ENCODE measurements at places on chromosomes 7 and 10.
A peak's percentile ranks its signal among the peaks of the same experiment; 100 is the strongest.

DNA sequence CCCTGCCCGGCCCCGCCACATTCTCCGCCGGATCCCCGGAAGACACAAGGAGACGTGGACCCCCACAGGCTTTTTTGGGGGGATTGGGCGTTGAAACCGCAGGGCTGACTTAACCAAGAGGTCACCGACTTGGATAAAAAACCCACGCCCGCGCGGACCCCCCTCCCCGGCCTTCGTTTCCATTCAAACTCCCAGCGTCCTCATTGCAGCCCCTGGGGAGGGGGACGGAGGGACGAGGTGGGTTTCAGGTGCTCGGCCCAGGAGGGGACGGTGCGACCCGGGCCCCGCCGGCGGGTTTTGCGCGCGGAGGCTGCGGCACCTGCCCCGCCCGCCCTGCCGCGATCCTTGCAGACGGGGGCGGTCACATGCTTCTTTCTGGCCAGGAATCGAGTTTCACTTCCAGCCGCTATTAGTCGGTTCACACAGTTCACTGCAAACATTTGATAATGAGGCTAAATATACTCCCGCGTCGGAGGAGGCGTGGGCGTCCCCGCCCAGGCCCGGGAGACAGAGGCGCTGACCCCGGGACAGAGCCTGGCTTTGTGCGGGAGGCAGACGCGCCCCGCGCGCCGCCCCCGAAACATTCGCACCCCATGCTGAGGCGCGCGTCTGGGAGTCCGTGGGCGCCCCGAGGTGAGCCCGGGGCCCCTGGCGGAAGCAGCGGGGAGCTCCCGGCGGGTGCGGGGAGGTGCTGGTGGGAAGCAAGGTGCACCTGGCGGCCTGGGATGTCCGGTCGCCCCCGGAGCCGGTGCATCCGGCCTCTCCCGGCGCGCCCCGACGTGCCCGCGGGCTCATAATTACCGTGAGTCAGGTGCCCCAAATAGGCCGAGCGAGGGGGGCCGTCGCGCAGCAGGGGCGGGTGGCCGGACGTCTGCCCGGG, 2.7 kb upstream of the PDGFA start:
- no peaks in the 10 kb centered on the region for H3K36me3 ChIP-seq
- H3K27me3 ChIP-seq: peaks cover 12% of the 10 kb centered on the region
- DNase-seq: no peak
- H3K27ac ChIP-seq: no peak overlapping the region
- H3K4me1 ChIP-seq: peaks cover 7% of the 10 kb centered on the region

DNA sequence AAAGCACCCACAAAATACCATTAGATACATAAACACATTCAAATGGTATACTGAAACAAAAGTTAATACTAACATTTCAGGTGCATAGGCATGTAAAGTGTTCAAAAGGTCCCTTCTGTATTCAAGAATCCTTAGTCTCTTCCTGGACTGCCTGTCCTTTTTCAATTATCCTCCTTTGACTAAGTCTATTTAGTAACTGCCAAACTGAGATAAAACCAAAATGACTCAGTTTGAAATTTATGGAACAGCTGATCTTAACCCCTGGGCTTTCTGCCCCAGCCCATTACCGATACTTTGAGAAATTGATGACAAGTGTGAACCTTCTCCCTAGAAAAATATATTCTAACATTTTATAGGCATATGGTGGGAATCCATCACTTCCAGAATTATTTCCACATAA, 5.4 kb downstream of the EPC1 start:
- H3K27ac ChIP-seq: no peak overlapping the region
- no peaks in the 10 kb centered on the region for H3K36me3 ChIP-seq
- peaks cover 6% of the 10 kb centered on the region for H3K27me3 ChIP-seq
- no peak for DNase-seq

DNA sequence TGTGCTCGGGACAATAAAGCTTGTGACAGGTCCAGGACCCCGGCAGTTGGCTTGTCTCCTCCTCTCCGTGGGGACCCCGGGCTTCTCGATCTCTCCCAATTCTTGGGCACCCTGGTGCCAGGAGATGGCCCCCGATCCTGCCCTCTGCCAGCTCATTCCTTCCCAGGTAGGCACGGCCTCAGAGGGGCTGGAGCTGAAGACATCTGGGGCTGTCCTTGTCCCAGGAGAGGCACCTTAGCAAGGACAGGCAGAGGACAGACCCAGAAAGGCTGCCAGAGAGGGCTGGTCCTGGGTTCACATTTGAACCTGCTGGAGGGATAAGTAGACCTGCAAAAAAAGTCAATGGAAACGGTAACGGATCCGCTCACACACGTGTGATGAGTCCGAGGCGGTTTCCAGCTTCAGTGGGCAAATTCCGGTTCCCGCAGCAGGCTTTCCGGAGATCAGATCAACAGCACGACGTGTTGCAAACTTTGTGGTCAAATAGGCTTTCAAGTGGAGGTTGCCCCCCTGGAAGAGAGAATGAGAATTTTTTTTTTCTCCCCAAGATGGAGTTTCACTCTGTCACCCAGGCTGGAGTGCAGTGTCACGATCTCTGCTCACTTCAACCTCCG, 47.7 kb upstream of the GTF2IRD1 start:
- no peak overlapping the region for H3K4me3 ChIP-seq
- H3K36me3 ChIP-seq: no peaks in the 10 kb centered on the region
- DNase-seq: no peak
- H3K27ac ChIP-seq: no peak overlapping the region

- no peak overlapping the region for H3K27ac ChIP-seq
- no peak for DNase-seq
- no peaks in the 10 kb centered on the region for H3K4me1 ChIP-seq
- no peaks in the 10 kb centered on the region for H3K36me3 ChIP-seq
- H3K4me3 ChIP-seq: no peak overlapping the region
Measured at GRCh38 chr7:65955718-65956117, 26.3 kb downstream of the GUSB start.

- H3K27ac ChIP-seq: peak overlapping the region; percentile 29
- no peak for DNase-seq
- peaks cover 5% of the 10 kb centered on the region for H3K27me3 ChIP-seq
- H3K4me3 ChIP-seq: no peak overlapping the region
- H3K4me1 ChIP-seq: peaks cover 7% of the 10 kb centered on the region
Measured at GRCh38 chr7:22884911-22885788, 62.5 kb upstream of the TOMM7 start.

GRCh38 chr7:117808341-117808757, 64.9 kb downstream of the CTTNBP2 start:
- peaks cover 17% of the 10 kb centered on the region for H3K4me1 ChIP-seq
- no peak for DNase-seq
- H3K4me3 ChIP-seq: no peak overlapping the region

GRCh38 chr10:30842894-30843293, 188.8 kb downstream of the ZNF438 start:
- peaks cover 9% of the 10 kb centered on the region for H3K36me3 ChIP-seq
- H3K4me3 ChIP-seq: no peak overlapping the region
- H3K27ac ChIP-seq: no peak overlapping the region
- no peaks in the 10 kb centered on the region for H3K4me1 ChIP-seq
- no peaks in the 10 kb centered on the region for H3K27me3 ChIP-seq

- no peaks in the 10 kb centered on the region for H3K36me3 ChIP-seq
- H3K27me3 ChIP-seq: no peaks in the 10 kb centered on the region
- no peaks in the 10 kb centered on the region for H3K4me1 ChIP-seq
- H3K4me3 ChIP-seq: no peak overlapping the region
- DNase-seq: no peak
Measured at GRCh38 chr7:121300685-121301420, 27.9 kb upstream of the WNT16 start.

DNA sequence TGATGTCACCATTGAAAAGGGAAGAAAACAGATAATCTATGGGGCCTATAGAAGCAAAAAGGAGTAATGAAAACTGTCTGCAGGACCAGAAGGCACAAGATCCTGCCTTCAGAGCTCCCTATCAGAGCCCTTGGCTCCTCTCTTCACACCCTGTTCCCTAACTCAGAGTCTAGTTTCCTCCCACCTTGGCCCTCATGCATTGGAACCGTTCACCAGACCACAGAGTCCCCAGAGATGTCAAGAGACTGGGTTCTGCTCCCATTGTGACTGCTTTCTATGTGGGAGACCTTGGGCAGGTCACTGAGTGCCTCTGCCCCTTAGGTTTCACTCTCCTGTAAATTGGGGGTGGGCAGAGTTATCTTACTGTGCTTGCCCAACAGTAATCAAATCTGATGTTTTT, 80.1 kb upstream of the RPA3 start:
- no peak for DNase-seq
- H3K27ac ChIP-seq: no peak overlapping the region
- H3K27me3 ChIP-seq: no peaks in the 10 kb centered on the region
- peaks cover 12% of the 10 kb centered on the region for H3K4me1 ChIP-seq

- H3K27me3 ChIP-seq: peaks cover 3% of the 10 kb centered on the region
- no peak overlapping the region for H3K27ac ChIP-seq
- H3K4me1 ChIP-seq: peaks cover 20% of the 10 kb centered on the region
- no peaks in the 10 kb centered on the region for H3K36me3 ChIP-seq
- no peak overlapping the region for H3K4me3 ChIP-seq
- no peak for DNase-seq
Measured at GRCh38 chr7:20407585-20408466, 77.1 kb downstream of the ITGB8 start.

- H3K27me3 ChIP-seq: peaks cover 2% of the 10 kb centered on the region
- DNase-seq: peak; percentile 69
- H3K4me3 ChIP-seq: no peak overlapping the region
- peaks cover 10% of the 10 kb centered on the region for H3K36me3 ChIP-seq
- no peaks in the 10 kb centered on the region for H3K4me1 ChIP-seq
Measured at GRCh38 chr10:110746254-110746826, 102.2 kb downstream of the RBM20 start.

DNA sequence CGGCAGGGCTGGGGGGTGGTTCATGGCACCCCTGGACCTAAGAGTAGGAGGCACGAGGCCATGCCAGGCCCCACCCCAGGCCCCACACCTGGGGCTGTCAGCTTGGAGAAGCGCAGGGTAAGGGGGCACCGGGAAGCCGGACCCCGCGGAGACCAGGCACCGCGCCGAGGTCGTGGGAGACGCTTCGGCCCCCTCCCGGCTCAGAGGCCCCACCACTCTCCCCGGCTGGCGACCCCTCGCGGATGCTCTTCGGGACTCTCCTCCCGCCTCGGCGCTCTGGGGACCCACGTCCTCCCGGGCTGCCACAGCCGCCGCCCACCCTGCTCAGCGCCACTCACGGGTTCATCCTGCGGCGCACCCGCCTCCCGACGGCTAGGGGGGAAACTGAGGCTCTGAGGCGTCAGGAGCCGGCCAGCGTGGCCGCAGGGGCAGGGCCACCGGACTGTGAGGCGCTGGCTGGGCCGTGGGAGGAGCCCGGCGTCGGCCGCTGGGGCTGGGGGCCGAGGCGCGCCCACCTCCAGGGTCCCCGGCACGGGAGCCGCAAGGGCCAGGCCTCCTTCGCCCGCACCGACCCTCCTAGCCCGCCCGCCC, 25.9 kb downstream of the PDGFA start:
- peak; percentile 6 for DNase-seq
- H3K36me3 ChIP-seq: peaks cover 6% of the 10 kb centered on the region
- no peak overlapping the region for H3K27ac ChIP-seq
- no peaks in the 10 kb centered on the region for H3K4me1 ChIP-seq

GRCh38 chr10:6249698-6250097, 47.0 kb downstream of the PFKFB3 start:
- no peak overlapping the region for H3K4me3 ChIP-seq
- H3K27ac ChIP-seq: no peak overlapping the region
- H3K36me3 ChIP-seq: no peaks in the 10 kb centered on the region
- no peaks in the 10 kb centered on the region for H3K4me1 ChIP-seq
- no peak for DNase-seq
- H3K27me3 ChIP-seq: no peaks in the 10 kb centered on the region

GRCh38 chr10:29328983-29329382, 40.1 kb downstream of the LYZL1 start:
- H3K27me3 ChIP-seq: peaks cover 2% of the 10 kb centered on the region
- no peaks in the 10 kb centered on the region for H3K36me3 ChIP-seq
- no peak overlapping the region for H3K27ac ChIP-seq
- H3K4me3 ChIP-seq: no peak overlapping the region

GRCh38 chr7:129066290-129067131, 11.6 kb upstream of the TNPO3 start:
- no peak overlapping the region for H3K4me3 ChIP-seq
- DNase-seq: no peak
- no peaks in the 10 kb centered on the region for H3K4me1 ChIP-seq
- H3K27ac ChIP-seq: no peak overlapping the region

- H3K36me3 ChIP-seq: no peaks in the 10 kb centered on the region
- no peak overlapping the region for H3K27ac ChIP-seq
- no peak for DNase-seq
Measured at GRCh38 chr10:43308986-43309385, 42.1 kb upstream of the RASGEF1A start.

- H3K27ac ChIP-seq: no peak overlapping the region
- H3K36me3 ChIP-seq: no peaks in the 10 kb centered on the region
- H3K4me1 ChIP-seq: no peaks in the 10 kb centered on the region
- DNase-seq: no peak
Measured at GRCh38 chr7:150479023-150479716, 28.7 kb downstream of the GIMAP8 start.

GRCh38 chr10:132441818-132442524, 45.0 kb downstream of the PWWP2B start:
- H3K4me1 ChIP-seq: peaks cover 8% of the 10 kb centered on the region
- H3K27me3 ChIP-seq: peaks cover 6% of the 10 kb centered on the region
- no peaks in the 10 kb centered on the region for H3K36me3 ChIP-seq
- DNase-seq: no peak

DNA sequence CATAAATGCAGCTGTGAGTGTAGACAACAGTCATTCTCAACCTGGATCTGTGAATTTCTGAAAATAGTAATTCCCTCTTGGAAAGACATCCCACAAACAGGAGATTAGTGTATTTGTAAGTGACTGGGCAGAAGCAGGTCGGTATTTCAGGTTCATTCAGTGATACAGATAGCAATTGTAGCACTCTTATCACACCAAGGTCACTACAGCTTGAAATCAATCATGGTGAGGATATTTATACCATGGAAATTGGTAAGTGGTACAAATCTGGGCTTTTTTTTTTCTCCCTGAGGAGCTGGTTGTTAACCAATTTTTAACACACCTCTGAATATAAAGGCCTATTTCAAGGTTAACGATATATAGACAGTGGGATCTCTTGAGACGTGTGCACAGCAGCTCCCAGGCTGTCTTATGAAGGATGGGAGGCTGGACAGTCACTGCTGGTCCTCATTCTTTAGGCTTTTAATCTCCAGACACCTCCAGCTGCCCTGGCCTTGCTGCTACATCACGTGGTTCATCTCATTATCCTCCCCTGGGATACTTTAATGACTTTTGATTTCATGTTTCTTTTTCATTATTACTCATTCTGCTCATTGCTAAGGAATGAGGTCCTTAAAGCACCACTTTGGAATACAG, 87.1 kb downstream of the ITGA8 start:
- H3K36me3 ChIP-seq: peaks cover 3% of the 10 kb centered on the region
- H3K27me3 ChIP-seq: no peaks in the 10 kb centered on the region
- peak; percentile 32 for DNase-seq
